ENCODE measurements at places on chromosomes 13 and 19.

- peak; percentile 82 for DNase-seq
Measured at GRCh38 chr13:113305208-113305607, 8.2 kb downstream of the LAMP1 start.

- DNase-seq = no peak
Measured at GRCh38 chr19:51034704-51035103, at the start of gene KLK12. KLK12 (minus strand) TSS chr19:51035002; CDS start chr19:51034621, 381 bp downstream.

GRCh38 chr19:628168-628567, 5.2 kb downstream of the POLRMT start:
- DNase-seq = no peak

- DNase-seq = no peak
Measured at GRCh38 chr13:39373145-39373544, 229.8 kb downstream of the LHFPL6 start.
